ENCODE measurements at places on chromosomes 6 and 20.

DNA sequence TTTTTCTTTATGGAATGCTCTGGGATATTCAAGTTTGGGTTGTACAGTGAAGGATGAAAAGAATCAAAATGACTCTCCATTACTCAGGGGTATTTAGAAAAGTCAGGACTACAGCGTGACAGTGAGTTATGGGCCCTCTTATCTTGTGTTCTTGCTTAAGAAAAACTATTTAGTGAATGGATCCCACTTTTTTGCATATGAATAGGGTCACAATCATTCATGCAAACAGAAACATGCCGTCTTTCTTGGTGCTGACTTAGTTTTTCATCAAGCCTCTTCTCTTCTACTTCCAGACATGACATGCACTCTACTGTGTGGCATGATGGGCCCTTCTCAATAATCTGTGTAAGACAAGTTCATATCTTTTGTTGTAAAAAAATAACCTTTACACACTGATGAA is 488.4 kb upstream of the MMS22L start:
- no peak for DNase-seq

- DNase-seq: no peak
These were observed 917.7 kb downstream of the PHF3 start for GRCh38 chr6:64553249-64553786.

DNA sequence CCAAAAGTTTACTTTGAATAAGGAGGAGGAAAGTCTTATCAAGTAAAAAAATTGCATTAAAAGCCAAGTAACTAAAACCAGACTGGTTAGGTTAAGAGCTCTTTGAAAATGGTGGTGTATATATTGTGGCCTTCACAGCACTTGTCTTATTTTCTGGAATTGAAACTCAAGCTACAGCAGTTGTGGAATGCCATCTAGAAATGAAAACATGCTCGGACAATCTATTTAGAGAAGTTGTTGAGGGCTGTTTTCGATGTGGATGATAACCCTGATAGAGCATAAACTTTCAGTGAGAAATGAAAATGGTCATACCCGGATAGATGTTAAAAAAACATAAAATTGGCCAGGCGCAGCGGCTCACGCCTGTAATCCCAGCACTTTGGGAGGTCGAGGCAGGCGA is 47.0 kb downstream of the ARID1B start:
- DNase-seq: no peak

GRCh38 chr6:80210618-80211017 is 104.1 kb downstream of the BCKDHB start:
- no peak for DNase-seq

DNA sequence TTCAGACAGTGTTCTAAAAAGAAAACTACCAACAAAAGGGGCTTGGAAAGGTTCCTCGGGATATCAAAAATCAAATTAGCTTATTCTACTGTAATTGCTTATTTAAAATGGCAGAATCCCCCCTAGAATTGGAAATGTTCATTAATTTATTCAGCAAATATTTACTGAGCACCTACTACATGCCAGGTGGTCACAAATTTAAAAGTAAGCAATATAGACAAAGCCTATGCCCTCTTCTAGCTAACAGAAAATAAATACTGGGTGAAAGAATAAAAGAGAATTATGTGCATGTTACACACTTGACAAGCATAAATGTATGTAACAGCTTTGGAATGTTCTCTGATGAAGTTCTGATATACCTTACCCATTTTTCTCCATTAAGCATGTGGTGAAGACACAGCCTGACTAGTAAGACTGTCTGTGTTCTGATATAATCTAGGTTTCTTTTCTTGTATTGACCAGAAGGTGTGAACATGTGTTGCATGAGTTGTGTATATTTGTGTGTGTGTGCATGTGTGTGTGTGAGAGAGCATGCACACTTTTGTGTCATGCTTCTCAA is 606.7 kb upstream of the CITED2 start:
- DNase-seq: no peak

DNA sequence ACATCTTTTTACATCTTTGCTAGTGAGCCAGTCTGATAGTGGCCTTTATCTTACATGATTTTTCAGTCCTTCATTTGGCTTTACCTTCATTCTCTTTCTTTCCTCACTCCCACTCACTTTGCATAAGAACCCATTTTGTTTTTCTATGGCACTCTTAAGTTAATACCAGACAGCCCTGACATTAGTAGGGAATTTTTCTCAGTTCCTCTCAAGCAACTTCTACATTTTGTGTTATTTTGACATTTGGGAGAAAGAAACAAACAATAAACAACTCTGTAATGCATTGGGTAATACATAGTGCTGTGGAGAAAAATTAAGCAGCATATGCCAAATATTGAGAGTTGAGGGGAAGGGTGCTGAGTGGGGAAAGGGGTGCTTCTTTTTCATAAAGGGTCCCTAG is 524.1 kb upstream of the JAG1 start:
- no peak for DNase-seq

- no peak for DNase-seq
These were observed 154.3 kb upstream of the DTNBP1 start for GRCh38 chr6:15817100-15817499.
